ENCODE measurements at places on chromosomes 13 and 19. TPM values are rescaled to one million over a fixed set of nuclear protein-coding genes. Genes with fewer than 3 reads are reported as not detected.
A peak's percentile ranks its signal among the peaks of the same experiment; 100 is the strongest.

CHAMP1 gene
- total RNA-seq, result 31.9 TPM

DNA sequence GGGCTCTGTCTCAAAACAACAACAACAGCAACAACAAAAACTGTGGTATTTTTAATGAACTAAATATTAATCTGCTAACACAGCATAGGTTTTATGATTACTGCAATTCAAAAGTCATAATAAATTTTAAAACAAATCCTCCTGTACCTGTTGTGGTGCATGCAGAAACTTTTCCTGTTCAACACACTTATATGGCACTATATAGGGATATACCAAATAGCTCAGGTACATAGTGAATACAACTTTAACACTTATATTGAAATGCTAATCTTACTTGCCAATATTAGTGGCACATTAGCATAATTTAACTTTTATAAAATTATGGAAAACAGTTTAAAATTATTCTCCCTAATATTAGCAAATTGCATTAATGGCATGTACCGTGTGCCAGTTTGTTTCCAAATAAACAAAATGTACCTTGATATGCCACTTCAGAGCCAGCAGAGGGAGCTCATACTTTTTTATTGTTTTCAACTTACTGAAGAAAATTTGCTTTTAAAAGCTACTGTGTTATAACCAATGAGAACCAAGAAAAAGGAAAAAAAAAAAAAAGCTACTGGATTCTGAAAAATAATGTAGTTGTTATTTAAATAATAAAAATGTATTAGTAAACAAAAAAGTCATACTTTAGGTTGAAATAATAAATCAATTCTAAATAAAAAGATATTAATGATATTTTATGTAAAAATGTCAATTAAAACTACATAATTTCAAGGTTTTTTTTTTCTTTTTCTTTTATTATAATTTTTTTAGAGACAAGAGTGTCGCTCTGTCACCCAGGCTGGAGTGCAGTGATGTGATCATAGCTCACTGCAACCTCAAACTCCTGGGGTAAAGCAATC is 18.0 kb upstream of the RBM26 start:
- H3K27ac ChIP-seq, result no peak overlapping the region
- peak; percentile 29 for DNase-seq
- H3K4me3 ChIP-seq, result no peak overlapping the region
- peaks cover 2% of the 10 kb centered on the region for H3K4me1 ChIP-seq
- H3K36me3 ChIP-seq, result no peaks in the 10 kb centered on the region

LYPD3 gene
- total RNA-seq, result 0.84 TPM

GRCh38 chr13:45162194-45162593 is 38.7 kb downstream of the KCTD4 start:
- H3K4me3 ChIP-seq, result no peak overlapping the region
- no peak for DNase-seq
- no peak overlapping the region for H3K27ac ChIP-seq
- peaks cover 24% of the 10 kb centered on the region for H3K36me3 ChIP-seq
- H3K27me3 ChIP-seq, result no peaks in the 10 kb centered on the region
- peaks cover 2% of the 10 kb centered on the region for H3K4me1 ChIP-seq

- H3K27me3 ChIP-seq, result peaks cover 3% of the 10 kb centered on the region
- no peak overlapping the region for H3K4me3 ChIP-seq
- DNase-seq, result no peak
- H3K27ac ChIP-seq, result no peak overlapping the region
- H3K36me3 ChIP-seq, result no peaks in the 10 kb centered on the region
- H3K4me1 ChIP-seq, result no peaks in the 10 kb centered on the region
Measured at GRCh38 chr19:29079356-29080032, 133.5 kb downstream of the UQCRFS1 start.

Data from activated CD4-positive, alpha-beta T cell treated with anti-CD3 and anti-CD28 coated beads, Interleukin-2, amount 10 ng/mL, durations not matched to agents 7 days and 5 days (primary cell).